Osteocyte (in vitro differentiated cells): ENCODE measurements at places on chromosomes 2 and 18. TPM values are rescaled to one million over a fixed set of nuclear protein-coding genes. Genes with fewer than 3 reads are reported as not detected.

The LRRC30 gene
- total RNA-seq = not detected in 2 replicates

The AKAIN1 gene
- total RNA-seq = not detected in 2 replicates

The CCDC68 gene
- total RNA-seq = not detected in 2 replicates

The CEBPZOS gene
- total RNA-seq = not detected in 2 replicates

The ADD2 gene
- total RNA-seq = not detected in 2 replicates

The PXDN gene
- 459 and 488 TPM in 2 replicates for total RNA-seq

The CD207 gene
- not detected in 2 replicates for total RNA-seq

The TRABD2A gene
- 0.21 and 0.99 TPM in 2 replicates for total RNA-seq

The FAM110C gene
- not detected in 2 replicates for total RNA-seq

The LOXHD1 gene
- total RNA-seq = not detected in 2 replicates

The SOWAHC gene
- 11.8 and 12.7 TPM in 2 replicates for total RNA-seq

The NCOA1 gene
- 29.0 and 35.1 TPM in 2 replicates for total RNA-seq

The LONRF2 gene
- total RNA-seq = 0.26 and 0.32 TPM in 2 replicates

The ATP6V1B1 gene
- total RNA-seq = 6.3 and 6.5 TPM in 2 replicates

The PLB1 gene
- 0.60 and 0.64 TPM in 2 replicates for total RNA-seq

The IL1RL1 gene
- not detected in 2 replicates for total RNA-seq
